ENCODE measurements at places on chromosomes 7 and 10. TPM values are rescaled to one million over a fixed set of nuclear protein-coding genes. Genes with fewer than 3 reads are reported as not detected.

The FAM131B gene
- total RNA-seq: 0.80 TPM

The ZSCAN25 gene
- total RNA-seq: 20.0 TPM

The CTAGE4 gene
- 13.0 TPM for total RNA-seq

The TMEM176B gene
- total RNA-seq: 272 TPM

DNA sequence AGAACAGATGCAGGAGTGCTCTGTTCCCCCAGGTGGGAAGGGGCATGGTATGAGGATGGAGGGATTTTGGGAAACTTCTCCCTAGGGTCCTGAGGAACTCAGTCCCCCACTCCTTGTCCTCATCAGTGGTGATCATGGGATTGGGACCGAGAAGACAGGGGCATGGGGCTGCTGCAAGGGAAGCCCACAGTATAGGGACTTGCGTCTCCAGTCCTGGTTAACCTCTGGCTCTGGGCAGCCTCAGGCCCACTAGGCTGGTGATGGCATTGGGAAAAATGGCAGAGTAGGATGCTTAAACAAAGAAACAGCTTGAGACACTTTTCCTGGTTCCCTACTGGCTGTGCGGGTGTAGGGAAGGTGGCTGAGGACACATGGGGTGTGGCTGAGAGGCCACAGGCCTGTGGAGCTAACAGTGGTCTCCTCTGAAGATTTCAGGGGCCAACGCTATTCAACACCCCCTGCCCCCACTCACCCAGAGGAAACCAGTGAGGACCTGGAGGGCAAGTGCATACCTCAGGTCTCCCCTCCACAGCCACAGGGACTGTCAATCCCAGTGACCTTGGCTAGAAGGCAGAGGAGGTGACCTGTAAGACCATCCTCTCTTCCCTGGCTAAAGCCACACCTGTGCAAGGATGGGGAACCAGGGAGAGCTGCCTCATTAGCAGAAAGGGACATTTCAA, 261.3 kb downstream of the CCSER2 start:
- no peak for DNase-seq

DNA sequence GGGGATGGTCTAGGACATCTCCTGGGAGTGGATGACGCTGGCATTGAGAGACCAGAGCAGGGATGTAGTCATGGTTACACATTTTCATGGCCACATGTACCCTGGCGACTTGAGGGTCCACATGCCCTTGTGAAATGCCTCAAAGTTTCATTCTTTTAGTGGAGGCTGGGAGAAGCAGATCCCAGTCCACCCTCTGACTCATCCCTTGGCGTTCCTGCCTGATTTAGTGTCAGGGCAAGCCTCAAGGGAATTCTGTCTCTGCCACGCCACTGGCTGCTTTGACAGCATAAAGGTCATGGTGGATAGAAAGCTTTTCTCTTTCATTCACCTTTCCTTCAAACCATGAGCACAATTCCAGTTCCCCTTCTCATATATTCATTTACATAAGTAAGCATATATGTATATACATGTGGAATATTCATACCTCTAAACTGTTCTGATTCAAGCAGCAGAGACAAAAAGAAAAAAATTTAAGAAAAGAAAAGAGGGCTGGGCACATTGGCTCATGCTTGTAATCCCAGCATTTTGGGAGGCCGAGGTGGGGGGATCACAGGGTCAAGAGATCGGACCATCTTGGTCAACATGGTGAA, 21.8 kb upstream of the KIF5B start:
- DNase-seq: no peak

DNA sequence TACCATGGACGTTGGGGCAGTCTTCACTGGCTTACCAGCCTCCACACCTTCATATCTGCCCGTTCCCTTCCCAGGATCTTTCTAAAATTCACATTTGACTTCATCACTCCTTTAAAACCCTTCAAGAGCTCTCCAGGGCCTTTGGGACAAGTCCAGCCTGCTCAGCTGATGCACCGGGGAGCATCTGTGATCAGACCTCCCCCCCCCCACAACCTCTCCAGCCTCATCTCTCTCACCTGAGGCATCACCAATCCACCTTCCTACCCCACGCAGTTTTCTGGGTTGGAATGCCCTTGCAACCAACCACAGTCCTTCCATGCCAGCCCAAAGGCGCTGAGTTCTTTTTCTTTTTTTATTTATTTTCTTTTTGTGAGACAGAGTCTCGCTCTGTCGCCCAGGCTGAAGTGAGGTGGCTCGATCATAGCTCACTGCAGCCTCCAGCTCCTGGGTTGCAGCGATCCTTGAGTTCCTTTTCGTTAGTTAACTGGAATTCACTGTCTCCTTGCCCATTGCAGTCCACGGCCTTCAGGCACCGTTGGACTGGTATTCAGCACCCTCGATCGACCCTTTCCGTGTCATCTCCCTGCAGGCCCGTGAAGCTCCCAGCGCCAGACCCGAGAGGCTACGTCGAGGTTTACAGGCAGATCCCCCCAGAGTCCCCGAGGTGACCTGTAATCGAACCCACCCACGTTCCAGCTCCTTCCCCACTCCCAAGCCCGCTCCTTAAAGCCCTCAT, 654 bp downstream of the ALKBH4 start:
- DNase-seq: no peak

DNA sequence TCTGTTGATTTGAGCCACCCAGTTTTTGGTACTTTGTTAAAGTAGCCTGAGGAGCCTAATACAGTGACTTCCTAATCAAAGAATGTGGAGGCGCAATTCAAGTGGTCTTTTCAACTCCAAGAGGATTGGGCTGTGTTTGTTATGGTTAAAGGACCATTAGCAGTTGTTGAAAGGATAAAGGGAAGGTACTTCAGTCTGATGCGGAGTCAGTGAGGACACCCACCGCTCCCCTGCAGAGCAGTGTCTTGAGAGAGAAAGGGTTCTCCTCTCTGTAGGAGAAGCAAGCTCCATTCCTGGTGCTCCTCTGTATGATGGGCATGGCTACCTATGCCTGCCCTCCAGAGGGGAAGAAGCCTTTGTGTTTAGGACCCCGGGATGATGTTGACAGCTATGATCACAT, 590.6 kb upstream of the C7orf33 start:
- DNase-seq: no peak

GRCh38 chr10:32971536-32972091, 13.6 kb upstream of the ITGB1 start:
- DNase-seq: no peak

DNA sequence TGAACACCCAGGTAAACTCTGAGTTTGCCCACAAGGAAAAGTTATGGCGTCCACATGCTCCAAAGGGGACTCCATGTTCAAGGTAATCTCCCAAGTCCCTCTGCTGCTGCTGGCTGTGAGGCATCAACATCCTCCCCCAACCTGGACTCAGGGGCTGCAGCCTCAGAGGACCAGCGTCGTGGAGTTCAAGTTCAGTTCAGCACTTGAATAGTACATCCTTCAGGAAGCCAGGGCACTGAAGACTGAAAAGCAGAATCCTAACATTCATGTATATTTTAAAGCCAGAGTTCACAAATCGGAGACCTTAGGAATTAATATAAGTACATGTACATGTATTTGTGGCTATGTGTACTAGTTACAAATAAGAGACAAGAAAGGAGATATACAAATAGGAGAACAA, 90.4 kb downstream of the PTPRE start:
- peak; percentile 33 for DNase-seq

DNA sequence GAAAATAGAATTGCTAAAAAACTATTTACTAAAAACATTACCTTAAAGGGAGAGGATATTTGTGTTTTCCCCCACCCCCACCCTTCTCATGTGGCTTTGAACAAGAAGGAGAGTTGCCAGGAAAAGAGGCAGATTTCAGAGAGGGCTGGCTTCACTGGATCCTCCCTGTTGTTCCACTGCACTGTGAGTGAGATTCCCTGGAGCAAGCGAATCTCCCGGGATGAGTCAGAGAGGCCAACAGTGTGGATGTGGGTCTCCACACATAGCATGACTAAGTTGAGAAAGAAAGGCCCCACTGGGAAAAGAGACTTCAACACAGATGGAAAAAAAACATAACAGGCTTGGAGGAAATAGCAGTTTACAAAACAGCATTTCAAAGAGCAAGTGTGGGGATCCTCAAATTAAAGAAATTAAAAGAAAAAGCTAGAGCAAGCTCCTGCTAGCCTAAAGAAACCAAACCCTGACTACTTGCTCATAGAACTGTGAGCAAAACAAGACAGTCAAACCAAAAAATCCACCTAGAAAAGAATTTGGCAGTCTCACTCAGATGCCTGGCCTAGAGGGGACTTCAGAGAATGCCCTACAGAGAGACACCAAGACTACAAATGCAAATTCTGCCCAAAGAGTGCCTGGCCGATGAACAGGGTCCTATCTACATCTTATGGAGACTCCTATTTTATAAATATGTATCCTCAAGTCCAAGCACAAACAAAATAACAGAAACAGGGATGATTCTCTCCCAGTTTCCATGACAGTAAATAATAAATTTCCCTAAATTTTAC, 3.4 kb downstream of the CAV1 start:
- DNase-seq: peak; percentile 50

DNA sequence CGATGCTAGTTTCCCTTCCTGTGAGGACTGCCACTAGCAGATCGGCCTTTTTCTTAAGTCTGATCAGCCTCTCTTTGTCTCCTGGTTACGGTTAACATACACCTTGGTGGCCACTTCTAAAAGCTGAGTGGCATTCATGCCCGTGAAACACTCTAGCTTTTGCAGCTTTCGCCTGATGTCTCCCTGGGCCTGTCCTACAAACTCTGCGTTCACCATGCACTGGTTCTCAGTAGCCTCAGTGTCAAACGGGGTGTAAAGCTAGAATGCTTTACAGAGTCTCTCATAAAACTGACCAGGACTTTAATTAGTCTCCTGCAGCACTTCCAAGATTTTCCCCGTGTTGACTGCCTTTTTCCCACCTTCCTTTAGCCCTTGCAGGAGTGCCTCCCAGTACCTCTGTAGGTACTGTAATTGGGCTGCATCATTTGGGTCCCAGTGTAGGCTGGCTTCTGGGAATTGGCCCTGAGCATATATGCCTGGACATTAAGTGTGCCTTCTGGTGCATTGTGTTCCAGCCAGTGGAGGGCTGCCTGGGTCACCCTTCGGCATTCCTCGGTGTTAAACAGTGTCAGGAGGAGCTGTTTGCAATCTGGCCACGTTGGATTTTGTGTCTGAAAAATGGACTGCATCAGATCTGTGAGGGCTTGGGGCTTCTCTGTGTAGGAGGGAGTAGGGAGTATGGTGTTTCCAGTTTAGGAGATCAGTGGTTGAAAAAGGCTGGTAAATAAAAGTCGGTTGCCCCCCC, 6.5 kb upstream of the ZNF117 start:
- DNase-seq: no peak

All from Peyer's patch (tissue), 4 donors.